Fibroblast of lung (primary cell): ENCODE measurements at places on chromosomes 3 and 15. TPM values are rescaled to one million over a fixed set of nuclear protein-coding genes. Genes with fewer than 3 reads are reported as not detected.
A peak's percentile ranks its signal among the peaks of the same experiment; 100 is the strongest.

The REC114 gene
- polyA plus RNA-seq: not detected in 2 replicates

The TADA3 gene
- 51.2 and 64.5 TPM in 2 replicates for polyA plus RNA-seq

The SLC28A1 gene
- not detected in 2 replicates for polyA plus RNA-seq

The ITIH1 gene
- polyA plus RNA-seq: not detected in 2 replicates

The ZNF501 gene
- 3.2 and 3.7 TPM in 2 replicates for polyA plus RNA-seq

The GPR15 gene
- polyA plus RNA-seq: not detected in 2 replicates

The C3orf22 gene
- not detected in 2 replicates for polyA plus RNA-seq

- no peak for DNase-seq
Observed at GRCh38 chr15:38075466-38075865, 141.0 kb downstream of the TMCO5A start.

DNA sequence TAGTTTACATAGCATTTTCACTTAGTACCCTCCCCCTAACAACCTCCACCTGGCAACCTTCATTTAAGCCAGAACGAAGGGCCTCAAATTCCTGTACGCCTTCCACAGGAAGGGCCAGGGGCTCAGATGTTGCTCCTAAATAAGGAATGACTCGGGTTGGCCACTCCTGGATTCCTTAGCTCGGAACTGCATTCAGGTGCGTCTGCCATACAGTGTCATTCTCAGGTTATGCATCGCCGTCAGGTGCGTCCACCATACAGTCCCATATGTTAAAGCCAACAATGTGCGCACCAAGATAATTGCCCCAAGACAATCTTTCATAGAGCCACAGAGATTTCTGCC is 53.5 kb upstream of the USP3 start:
- no peak for DNase-seq

DNA sequence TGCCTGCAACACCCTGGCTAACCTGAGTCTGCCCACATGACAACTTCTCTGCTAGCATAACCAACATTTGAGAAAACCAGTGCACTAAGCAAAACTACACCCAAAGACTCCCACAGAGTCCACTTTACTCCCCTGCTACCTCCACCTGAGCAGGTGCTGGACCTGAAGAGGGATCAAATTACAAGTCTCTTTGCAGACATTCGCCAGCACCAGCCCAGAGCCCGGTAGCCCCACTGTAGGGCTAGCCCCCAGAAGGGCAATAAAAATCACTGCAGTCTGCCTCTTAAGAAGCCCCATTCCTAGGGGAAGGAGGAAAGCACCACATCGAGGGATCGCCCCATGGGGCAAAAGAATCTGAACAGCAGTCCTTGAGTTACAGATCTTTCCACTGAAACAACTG is 472.2 kb downstream of the GRM7 start:
- DNase-seq: no peak

DNA sequence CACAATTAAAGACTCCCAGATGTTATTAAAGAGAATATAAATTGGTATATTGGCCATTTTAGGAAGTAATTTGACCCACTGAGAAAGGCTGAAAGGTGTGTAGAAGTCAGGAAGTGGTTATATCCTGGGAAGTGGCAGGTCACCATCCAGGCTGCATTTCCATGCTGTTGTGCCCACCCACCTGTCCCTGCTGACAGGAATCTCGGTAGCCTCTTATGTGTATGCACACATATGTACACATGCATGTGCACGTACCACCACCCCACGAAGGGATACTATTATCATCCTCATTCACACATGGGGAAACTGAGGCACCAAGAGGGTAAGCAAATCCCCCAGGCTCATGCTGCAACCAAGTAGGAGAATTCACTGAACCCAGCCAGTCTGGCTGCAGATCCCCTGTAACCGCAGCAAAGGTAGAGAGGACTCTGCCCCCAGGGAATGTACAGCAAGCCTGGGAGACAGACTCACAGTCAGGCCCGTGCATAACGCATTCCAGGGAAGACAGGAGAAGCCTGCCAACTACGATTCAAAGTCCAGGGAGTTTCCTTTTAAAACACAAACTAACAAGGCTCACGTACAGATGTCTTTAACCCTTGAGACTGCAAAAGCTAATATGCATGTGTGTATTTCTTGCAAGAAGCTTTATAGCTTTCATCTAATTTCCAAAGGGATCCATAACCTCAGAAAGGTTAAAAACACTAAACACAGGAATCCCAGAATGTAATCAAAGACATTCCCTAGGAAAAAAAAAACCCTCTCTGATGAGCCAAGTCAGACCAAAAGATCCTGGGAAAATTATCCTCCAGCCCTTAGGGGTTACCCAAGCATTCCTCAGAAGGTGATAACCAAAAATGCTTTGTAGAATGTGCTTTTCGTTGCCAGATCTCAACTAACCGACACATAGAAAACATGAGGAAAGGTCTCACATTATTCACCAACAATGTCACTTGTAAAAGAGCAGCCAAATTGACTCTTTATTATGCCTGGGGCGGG is 129.6 kb downstream of the ADAMTS17 start:
- peak; percentile 56 for DNase-seq

GRCh38 chr3:111864821-111865656 is 6.0 kb downstream of the PHLDB2 start:
- DNase-seq: peak; percentile 99

- DNase-seq: no peak
Observed at GRCh38 chr15:68401496-68402431, 30.2 kb downstream of the ITGA11 start.

GRCh38 chr15:70111203-70112073 is 13.7 kb upstream of the TLE3 start:
- DNase-seq: peak; percentile 91

- DNase-seq: no peak
Observed at GRCh38 chr15:25173241-25174028, 218.6 kb downstream of the SNRPN start.

DNA sequence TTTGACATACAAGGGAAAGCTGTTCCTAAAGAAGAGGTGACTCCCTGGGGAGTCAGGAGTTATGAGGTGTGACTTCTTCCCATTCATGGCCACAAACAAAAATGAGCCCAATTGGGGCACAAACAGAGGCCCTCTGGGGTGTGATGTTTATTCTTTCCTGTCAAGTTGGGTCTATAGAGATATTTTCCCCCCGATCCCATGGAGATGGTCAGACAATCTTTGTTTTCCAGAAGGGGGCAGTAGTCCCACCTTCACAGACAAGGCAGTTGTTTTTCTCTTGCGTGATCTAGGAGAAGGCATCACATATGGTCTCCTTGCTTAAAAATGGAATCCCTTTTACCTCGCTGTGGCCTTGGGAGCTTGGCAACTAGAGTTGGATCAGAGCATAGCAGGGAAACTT is 110.3 kb downstream of the MFSD1 start:
- DNase-seq: no peak

DNA sequence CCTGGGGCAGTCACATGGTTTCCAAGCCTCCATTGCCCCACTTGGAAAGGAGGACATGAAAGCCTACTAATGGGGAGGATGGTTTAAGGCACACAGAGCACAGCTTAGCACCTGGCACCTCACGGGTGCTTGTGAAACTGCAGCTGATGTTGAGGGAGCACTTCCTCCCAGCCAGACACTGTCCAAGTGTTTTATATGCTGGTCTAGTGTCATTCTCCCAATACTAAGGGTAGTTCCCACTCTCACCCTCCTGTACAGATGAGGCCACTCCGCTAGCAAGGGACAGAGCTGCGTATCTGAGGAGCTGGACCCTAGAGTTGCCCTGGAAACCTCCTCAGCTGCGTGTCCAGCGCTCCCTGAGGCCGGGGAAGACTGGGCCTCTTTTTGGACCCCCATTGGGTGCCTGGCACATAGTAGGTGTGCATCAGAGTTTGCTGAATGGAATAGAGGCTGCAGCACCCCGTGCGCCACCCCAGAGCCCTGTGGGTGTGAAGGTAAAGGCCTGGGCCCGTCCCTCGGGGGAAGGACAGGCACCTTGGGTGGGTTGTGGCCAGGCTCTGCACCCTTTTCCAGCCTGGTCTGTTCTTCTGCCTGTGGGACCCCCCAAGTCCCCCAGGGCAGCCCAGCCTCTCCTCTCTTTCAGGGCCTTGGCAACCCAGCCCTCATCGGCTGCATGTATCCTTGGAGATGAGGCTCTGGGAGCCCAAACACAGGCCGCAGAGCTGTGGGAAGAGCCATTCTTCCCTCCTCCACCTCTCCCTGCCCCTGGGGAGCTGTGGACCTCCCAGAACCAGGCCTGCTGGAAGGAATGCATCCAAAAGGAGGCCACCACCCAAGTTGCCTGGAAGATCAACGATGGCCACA is 31.3 kb downstream of the DNASE1L3 start:
- DNase-seq: no peak

DNA sequence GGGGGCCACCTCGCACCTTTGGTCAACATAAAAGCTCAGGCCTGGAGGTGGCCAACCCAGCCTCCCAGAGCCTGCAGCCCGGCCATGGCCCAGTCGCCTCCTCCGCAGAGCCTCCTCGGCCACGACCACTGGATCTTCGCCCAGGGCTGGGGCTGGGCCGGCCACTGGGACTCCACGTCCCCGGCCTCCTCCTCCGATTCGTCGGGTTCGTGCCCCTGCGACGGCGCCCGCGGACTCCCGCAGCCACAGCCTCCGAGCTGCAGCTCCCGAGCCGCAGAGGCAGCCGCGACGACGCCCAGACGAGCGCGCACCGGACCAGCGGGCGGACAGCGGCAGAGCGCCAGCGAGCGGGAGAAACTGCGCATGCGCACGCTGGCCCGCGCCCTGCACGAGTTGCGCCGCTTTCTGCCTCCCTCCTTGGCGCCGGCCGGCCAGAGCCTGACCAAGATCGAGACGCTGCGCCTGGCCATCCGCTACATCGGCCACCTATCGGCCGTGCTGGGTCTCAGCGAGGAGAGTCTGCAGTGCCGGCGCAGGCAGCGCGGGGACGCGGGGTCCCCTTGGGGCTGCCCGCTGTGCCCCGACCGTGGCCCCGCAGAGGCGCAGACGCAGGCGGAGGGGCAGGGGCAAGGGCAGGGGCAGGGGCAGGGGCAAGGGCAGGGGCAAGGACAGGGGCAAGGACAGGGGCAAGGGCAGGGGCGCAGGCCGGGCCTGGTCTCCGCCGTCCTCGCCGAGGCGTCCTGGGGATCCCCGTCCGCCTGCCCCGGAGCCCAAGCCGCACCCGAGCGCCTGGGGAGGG is at the start of gene MESP2:
TSS of gene MESP2 (plus strand) at position 59 of the 799 bp plus-strand sequence. CDS start at position 85, 26 bp downstream.
- DNase-seq: peak; percentile 69

- DNase-seq: no peak
Observed at GRCh38 chr3:192239956-192240355, 487.4 kb downstream of the FGF12 start.
